Fibroblast of the conjunctiva (primary cell): ENCODE measurements at places on chromosomes 13 and 19.

DNA sequence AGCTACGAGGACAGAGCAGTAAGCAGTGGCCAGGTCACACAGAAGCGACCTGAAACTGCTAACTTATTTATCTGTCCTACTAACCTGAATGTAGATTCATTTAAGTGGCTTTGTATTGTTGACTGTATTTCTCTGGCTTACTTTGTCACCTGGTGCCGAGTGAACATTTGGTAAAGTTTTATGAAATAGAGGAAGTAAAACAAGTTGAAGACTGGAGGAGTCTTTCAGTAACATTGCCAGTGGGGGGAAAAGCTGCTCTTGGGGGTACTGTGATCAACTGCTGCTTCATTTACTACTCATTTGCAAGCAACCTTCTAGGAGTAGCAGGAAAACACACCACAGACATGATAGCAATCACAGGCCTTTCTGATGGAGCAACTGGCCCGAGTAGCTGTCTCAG is 615.0 kb downstream of the FGF9 start:
- no peak for DNase-seq

DNA sequence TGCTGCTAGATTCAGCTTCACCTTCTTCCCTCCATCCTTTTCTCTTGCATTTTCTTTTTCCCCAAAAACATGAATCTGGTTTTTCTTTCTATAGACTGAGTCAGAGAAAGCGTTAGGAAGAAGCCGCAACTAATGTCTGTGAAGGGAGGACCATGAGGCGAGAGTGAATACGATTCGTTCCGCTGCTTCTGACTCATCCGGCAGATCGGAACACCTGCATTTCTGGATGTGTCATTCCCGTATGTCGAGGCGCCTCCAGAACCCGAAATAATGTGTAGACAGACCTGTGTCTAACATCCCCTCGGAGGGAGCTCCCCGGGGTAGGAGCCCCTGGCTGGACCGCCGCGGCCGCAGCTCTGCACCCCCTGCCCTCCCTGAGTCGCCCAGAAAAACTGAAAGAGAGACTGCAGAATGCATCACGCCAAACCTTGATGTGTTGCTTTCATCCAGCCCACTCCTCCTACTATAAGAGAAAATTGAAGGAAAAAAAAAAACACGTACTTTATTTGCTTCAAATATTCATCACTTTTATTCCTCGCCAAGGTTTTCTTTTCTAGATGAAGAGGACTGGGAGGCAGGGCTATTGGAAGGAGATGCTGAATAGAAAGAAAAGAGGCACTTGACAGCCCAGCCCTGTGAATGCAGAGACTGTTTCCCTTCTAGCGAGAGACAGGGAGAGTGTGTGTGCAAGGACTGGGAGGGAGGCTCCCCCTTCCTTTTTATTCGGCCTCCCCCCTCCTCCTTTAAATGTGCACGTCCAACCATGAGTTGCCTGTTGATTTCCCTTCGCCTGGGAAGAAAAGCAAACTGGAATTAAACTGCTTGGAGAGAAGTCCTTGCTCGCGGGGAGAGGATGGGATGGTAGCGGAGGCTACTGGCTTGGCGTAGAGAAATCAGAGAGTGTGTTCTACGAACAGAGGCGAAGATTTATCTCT is 616 bp upstream of the PCDH17 start:
- no peak for DNase-seq

- DNase-seq: no peak
These were observed 1124.5 kb upstream of the ATXN8OS start for GRCh38 chr13:68982961-68983619.

- no peak for DNase-seq
These were observed 17.2 kb upstream of the DCUN1D2 start for GRCh38 chr13:113507505-113508345.

- peak; percentile 36 for DNase-seq
These were observed 38.8 kb upstream of the GATAD2A start for GRCh38 chr19:19366434-19367396.

DNA sequence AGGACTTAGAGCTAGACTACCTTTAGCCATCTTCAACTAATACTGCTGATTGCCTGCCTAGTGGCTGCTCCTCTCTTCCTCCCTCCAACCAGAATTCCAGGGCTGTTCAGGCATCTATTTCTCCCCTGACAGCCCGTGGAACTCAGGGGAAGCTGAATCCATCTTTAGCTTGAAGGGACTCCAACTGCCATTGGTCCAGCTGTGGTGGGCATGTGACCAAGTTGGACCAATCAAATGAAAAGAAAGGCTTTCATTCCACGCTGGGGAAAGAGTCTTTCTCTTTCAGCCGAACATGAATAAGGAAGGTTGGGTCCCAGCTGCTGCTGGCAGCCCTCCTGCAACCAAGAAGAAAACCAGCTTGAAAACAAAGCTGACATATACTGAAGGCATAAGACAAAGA is 168.5 kb upstream of the OBI1 start:
- DNase-seq: no peak

DNA sequence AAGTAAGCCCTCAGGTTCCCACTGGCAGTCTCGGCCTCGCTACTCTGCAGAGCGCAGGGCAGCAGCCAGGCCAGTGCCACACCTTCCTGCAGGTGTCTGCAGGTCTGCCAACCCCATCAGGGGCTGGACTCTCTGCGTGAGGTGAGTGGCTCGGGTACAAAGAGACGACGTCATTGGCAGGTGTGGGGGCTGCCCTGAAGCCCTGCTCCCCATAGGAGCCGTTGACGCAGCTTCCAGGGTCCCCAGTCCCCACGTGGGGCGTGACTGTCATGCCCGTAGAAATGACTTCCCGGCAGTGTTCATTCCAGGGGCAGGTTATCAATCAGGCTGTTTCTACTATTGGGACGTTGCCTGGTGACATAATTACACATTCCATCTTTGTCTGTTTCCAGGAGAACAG is 15.3 kb upstream of the GJB6 start:
- DNase-seq: no peak

GRCh38 chr13:99992949-99993351 is 11.4 kb downstream of the ZIC2 start:
- DNase-seq: no peak

DNA sequence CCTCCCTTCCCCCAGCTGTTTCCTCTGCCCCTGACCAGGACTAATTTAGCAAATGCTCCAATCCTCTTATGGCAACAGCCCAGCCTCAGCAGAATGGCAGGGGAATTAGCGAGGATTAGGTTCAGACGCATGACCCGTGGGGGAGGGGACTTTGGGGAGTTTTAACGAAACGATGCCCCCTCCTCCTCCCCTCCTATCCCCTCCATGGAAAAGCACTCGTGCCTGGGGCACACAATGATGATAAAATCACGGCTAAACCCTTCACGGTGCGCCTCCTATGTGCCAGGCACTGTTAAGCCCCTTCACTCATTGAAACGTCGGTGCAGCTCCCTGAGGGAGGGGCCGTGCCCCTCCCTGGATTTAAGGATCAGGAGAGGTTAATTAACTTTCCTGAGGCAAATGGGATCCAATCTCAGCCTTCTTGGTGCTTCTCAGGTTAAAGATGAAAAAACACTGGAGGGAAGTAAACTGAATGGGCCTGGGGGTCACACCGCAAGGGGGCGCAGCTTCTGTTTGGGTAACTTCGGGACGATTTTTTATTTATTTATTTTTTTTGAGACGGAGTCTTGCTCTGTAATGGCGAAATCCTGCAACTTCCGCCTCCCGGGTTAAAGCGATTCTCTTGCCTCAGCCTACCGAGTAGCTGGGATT is 10.1 kb upstream of the TPRX2 start:
- DNase-seq: no peak

GRCh38 chr19:5575590-5575989 is 7.8 kb upstream of the TINCR start:
- DNase-seq: no peak

- DNase-seq: no peak
These were observed 6.9 kb downstream of the PPP1R15A start for GRCh38 chr19:48879025-48879637.

DNA sequence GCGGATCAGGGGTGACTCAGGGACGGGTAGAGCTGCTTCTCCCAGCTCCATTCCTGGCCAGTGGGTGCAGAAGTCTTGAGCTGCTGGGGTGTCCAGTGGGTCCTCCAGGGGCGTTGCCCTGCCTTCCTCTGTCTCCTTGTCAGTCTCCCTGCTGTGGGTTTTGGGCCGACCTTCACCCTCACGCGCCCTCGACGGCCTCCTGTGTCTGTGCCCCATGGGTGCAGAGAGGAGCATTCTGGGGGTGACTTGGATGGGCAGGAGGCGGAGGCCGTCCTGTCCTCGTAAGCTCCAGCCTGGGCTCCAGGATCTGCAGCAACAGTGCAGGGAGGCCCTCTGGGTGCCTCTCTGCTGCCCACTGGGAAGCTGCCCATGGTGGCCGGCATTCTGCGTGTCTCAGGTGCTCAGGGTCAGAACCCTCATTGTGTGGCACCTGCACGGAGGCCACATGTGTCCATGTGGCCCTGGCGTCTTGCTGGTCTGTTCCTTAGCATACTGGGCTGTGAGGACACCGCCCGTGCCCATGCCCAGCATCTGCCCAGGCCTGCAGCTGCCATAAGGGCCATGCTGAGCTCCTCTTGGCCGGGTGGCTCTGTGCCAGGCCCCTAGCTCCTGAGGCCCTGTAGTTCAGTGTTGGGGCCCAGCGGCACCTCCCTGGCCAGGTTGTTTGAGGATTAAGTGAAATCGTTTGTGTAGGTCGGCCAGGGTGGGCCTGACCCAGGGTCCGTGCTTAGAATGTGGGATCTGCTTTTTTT is 17.3 kb downstream of the DOT1L start:
- DNase-seq: no peak

GRCh38 chr13:26247011-26247410 is 6.9 kb upstream of the CDK8 start:
- DNase-seq: no peak

DNA sequence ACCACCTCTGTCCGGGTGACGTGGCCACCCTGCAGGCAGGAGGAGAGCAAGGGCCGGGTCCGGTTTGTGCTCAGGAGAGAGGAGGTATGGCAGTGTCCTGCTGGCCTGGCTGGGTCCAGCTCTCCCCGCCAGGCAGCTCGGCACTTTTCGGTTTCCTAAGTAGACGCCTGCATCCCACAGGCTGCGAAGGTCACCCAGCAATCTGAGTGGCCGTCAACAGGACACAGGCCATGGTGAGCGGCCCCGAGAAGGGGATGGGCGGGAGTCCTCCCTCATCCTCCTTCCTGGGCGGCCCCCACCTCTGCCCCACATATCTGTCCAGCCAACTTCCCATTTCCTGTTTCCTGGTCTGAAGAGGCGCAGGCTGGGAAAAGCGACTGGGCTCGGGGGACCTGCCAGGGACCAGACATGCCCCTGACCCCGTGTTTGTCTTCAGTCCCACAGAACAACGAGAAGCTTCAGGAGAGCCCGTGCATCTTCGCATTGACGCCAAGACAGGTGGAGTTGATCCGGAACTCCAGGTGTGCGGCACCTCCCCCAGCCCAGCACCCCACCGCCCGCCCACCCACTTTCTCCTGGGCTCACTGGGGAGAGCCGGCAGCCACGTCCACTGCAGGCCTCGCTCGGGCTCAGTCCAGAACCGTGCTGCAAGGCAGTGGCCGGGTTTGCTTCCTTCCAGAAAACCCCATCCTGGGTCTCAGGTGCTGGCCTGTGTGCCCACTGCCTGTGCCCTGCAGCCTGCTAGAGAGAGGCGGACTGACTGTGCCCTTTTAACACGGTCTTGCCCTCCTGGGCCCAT is 16.3 kb downstream of the PIAS4 start:
- no peak for DNase-seq

GRCh38 chr13:106987427-106987785 is 419.5 kb upstream of the ARGLU1 start:
- DNase-seq: no peak

DNA sequence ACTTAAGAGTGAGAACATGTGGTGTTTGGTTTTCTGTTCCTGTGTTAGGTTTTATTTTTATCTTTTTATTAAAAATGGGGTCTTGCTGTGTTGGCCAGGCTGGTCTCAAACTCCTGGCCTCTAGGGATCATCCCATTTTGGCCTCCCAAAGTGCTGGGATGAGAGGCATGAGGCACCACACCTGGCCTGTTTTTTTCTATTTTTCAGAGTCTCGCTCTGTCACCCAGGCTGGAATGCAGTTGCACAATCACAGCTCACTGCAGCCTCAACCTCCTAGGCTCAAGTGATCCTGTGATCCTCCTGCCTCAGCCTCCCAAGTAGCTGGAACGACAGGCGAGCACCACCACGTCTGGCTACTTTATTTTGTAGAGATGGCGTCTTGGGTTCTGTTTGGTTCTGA is 7.6 kb downstream of the ZNF574 start:
- DNase-seq: no peak

- no peak for DNase-seq
These were observed 192.0 kb upstream of the SOX1 start for GRCh38 chr13:111874981-111875380.

DNA sequence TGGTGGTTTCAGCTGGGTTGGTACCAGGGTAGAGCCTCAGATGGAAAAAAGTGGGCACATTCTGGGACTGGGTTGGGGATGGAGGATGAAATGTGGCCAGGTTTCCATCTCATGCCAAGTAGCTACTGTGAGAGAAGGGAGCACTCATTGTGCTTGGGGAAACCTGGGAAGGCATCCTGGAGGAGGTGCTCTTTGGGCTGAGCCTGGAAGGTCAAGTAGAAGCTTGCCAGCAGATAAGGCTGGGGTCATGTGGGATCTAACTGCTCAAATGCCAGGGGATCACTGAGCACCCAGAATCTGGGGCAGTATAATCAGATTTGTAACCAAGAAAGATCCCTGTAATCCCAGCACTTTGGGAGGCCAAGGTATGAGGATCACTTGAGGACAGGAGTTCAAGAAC is 9.0 kb upstream of the KCNN1 start:
- no peak for DNase-seq

- DNase-seq: no peak
These were observed 62.3 kb downstream of the ZNF627 start for GRCh38 chr19:11659612-11660011.

- DNase-seq: no peak
These were observed 437.7 kb downstream of the IRS2 start for GRCh38 chr13:109348519-109349258.

DNA sequence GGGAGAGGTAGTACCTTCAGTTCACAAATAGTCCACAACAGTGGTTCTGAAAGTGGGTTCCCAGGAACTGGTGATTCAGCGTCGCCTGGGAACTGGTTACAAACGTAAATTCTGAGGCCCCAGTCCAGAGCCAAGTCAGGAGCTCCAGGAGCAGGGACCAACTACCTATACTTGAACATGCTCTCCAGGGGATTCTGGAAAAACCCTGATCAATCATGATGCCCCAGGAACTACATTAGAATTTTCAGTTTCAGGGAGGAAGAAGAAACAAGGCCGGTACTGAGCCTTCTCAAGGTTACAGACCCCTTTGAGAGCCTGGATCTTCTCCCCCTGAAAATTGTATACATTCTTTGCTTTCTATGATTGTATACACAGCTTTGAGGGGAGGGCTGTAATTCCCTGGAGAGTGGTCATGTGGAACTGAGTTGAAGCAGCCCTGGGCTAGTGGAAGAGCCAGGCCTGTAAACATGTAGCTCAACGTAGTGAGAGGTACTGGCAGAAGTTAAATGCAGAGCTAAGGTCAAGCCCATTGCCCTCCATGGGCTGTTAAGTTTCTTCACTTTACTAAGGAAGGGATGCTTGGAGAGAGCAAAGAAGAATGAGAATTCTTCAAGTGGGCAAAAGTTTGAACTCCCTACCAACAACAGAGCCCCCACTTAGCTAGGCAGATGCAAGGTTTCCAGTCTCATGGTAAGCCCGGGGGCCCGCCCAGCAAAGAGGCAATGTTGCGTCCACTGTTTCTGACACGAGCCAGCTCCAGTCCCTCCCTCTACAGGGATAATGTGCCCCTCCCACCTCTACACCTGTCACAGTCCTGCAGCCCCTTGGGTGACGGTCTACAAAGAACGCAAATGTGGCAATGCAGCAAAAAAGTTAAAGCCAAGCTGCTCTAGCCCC is 17.0 kb downstream of the DOCK9 start:
- DNase-seq: no peak

- no peak for DNase-seq
These were observed 11.6 kb downstream of the ZNF160 start for GRCh38 chr19:53091413-53092254.
